ENCODE measurements at places on chromosomes 12 and 14.

GRCh38 chr12:131756441-131756840, 45.6 kb downstream of the SFSWAP start:
- DNase-seq: no peak

- DNase-seq: no peak
Measured at GRCh38 chr12:105721051-105721825, 390.7 kb downstream of the C12orf75 start.

- no peak for DNase-seq
Measured at GRCh38 chr14:54570631-54571415, 3.9 kb downstream of the SAMD4A start.

DNA sequence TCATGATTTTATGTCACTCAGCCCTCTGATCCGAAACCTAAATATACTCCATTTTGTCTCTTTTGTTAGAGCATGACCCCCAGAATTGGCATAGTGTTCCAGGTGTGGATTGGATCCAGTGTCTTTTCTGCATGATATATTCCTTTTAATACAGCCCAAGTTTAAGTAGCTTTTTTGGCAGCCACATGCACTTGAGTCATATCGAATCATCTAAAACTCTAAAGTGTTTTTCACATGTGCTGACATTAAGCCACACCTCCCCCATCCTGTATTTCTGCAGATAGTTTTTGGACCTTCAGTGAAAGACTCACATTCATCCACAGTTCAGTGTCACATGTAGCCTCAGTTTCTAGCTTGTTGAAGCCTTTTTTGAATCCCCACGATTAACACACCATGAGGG, 30.6 kb downstream of the BORCS5 start:
- DNase-seq: no peak

DNA sequence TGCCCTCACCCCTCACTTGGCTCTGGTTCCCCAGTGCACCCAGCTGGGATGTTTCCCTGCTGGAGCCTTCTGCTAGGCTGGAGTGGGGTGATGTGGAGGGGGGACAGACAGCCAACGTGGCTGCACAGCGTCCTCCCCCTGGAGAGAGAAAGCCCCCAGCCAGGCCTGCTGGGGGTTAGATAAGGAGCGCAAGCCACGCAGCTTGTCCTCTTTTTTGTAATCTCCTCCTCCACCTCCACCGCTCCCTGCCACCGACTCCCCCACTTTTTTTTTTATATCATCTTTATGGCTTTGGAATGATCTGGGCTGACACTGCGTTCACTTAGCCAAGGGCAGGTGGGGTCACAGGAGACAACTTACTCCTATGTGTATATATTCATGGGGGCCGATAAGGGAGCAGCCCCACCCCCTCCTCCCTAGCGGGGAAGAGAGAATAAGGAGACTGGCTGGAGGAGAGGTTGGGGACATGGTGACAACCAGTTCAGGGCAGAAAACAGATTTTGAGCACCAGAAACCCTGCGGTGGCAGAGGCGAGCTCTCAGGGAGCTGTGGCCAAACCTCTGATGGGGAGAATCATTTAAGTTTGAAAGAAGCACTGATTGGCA, 169.9 kb upstream of the LHX5 start:
- no peak for DNase-seq

Measured in right forelimb (tissue), 1 donor.